Renal cortical epithelial cell (primary cell): ENCODE measurements at places on chromosomes 11 and 22.

- DNase-seq = peak; percentile 85
Measured at GRCh38 chr11:78806214-78807004, 231.7 kb upstream of the NARS2 start.

DNA sequence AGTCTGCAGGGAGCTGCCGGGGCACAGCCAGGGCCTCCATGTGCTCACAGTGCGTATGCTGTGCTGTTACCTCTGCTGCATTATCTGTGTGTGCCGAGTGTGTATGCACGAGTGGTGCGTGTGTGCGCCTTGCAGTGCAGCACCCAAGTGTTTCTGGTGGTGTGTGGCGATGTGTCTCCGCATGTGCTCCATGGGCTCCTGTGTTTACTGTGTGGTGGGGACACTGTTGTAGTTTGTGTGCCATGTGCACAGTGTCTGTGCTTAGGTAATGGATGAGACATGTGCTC lies 31.4 kb downstream of the KCNC1 start:
- DNase-seq = no peak

DNA sequence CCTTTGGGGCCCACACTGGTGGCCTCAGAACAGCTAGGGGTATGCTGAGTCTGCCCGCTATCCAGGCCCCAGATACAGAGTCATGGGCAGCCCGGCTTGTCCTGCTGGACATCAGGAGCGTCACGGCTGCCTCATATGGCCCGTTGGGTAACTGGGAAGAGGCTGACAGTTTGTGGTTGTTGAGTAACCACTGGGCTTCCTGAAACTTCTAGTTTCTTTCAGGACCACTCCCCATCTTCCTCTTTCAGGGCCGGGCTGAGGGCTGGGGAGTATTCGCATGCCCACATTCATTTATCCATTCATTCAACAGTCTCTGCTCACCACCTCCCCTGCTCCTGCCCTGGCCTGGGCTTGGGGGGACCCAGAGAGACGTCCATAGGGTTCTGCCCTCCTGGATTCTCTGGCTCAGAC lies 13.4 kb upstream of the P2RY2 start:
- no peak for DNase-seq

DNA sequence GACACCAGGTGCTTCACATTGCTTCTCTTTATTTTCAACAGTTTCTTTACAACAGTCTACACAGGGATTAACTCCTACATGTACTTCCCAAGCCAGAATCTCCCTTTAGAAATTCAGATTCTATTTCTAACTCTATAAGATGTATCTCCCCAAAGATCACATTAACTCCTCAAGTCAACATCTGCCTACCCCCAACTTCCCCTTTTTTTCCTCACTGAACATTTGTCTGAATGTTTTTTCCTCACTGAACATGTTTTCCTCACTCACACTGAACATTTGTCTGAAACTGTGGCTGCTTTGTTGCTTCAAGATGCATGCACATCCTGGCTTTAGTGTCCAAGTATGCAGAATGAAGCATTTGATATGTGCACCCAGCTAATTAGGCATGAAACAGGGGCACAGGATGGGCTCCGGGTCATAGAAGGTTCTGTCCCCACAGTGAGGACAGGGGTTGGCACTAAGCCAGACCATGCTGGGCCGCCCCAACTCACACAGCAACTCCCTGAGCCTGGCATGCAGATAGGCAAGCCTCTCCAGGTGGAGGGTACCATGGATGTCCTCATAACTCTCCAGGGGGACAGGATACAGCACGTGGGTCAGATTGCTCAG lies 11.3 kb downstream of the PRAME start:
- no peak for DNase-seq

- DNase-seq = no peak
Measured at GRCh38 chr11:133687781-133688180, 155.5 kb upstream of the OPCML start.

- no peak for DNase-seq
Measured at GRCh38 chr11:116927163-116927974, 89.9 kb upstream of the APOA1 start.

GRCh38 chr11:21364866-21365624 lies 695.7 kb downstream of the NELL1 start:
- DNase-seq = peak; percentile 90

- DNase-seq = no peak
Measured at GRCh38 chr11:15830741-15831428, 525.5 kb downstream of the SOX6 start.

DNA sequence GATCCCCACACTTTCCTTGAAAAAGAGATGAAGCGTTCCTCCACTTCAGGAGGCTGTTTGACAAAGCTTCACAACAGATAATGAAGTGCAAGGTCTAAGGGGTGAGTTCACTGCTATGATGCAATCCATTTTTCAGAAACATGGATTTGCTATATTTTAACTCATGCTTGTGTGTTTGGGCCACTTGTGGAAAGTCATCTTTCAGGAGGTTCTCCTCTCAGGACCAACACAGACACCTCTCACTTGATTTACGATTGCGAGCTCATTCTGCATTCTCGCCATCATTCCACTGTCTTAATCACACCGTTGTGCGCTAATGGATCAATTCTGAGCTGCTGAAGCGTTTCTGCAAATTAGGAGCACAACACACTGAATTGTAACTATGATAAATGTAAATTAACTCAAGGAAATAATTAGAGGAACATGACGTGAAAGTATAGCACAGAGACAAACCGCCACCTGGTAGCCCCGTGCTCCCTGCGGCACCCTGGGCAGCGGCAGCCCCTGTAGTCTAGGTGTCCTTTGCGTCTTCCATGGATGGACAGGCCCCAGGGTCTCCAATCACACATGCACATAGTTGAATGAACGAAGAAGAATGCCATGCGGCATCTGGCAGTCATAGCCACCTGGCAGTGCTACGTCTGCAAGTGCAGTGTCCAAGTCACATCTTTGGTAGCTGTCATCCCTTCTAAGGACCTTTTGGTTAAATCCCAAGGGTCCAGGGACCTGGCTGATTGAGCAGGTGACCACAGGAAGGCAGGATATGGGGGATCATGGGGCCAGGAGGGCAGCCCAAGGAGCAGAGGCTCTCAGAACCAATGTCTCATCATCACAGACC lies 28.1 kb upstream of the RTL6 start:
- no peak for DNase-seq

GRCh38 chr11:35063488-35063931 lies 75.5 kb upstream of the CD44 start:
- no peak for DNase-seq

DNA sequence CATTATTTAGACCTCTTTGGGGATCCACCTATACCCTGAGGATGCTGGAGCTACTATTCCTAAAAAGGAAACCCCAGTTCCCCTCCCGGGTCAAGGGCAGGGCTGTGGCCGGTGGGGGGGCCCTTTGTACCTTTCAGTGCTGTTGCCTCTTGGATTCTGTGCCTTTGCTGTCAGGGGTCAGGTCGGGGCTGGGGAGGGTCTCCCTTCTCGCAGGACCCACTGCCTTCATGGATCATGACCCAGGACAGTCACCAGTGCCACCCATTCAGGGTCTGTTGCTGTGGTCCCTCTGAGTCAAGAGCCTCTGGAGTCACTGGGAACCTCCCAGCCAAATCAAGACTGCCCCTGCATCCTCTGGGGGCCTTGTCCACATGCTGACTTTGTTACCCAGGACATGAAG lies 78.1 kb upstream of the CCND1 start:
- DNase-seq = no peak

GRCh38 chr22:49718396-49718795 lies 109.3 kb downstream of the BRD1 start:
- no peak for DNase-seq

DNA sequence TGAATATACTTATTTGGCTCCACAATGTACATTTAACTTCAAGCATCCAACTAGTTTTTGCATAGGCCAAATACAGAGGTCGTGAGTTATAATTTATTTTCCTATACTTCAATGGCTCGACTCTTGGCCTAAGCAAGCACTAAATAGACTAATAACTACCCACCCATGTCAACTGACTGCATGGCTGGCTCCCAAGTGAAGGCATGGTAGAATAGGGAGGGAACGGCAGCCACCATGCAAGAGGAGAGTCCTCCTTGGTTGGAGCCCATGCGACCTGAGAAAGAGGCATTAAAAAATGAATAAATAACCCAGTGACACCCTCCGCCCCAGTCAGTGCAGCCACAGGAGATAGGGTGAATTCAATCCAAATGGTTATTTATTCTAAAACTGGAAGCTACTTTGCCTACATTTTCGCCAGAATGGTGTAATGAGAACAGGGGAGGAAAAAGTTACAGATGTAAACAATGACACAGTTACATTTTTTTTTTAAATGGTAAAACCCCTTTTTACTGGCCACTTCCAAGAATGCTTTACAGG lies 4.9 kb downstream of the GNG3 start:
- no peak for DNase-seq

- no peak for DNase-seq
Measured at GRCh38 chr11:10023212-10023611, 270.8 kb downstream of the SBF2 start.

DNA sequence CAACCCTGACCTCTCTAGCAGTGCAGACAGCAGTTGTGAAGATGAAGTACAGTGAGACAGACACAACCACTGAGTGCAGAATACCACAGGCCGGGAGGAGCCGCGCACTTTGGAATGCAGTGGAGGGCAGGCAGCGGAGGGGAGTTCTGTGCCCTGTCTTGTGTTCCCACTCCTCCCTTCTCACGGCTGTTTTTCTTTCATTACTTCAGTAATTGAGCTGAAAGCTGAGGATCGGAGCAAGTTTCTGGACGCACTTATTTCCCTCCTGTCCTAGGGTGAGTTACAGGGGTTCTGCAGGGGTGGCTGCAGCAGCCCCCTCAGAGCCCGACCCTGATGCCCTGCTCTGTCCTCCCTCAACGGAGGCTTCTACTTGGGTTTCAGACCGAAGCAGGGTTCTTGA lies 5.6 kb downstream of the CLDN5 start:
- no peak for DNase-seq

GRCh38 chr11:120337355-120338106 lies 1.3 kb downstream of the ARHGEF12 start:
- DNase-seq = peak; percentile 70

GRCh38 chr11:66339686-66340483 lies 3.7 kb upstream of the RIN1 start:
- no peak for DNase-seq

DNA sequence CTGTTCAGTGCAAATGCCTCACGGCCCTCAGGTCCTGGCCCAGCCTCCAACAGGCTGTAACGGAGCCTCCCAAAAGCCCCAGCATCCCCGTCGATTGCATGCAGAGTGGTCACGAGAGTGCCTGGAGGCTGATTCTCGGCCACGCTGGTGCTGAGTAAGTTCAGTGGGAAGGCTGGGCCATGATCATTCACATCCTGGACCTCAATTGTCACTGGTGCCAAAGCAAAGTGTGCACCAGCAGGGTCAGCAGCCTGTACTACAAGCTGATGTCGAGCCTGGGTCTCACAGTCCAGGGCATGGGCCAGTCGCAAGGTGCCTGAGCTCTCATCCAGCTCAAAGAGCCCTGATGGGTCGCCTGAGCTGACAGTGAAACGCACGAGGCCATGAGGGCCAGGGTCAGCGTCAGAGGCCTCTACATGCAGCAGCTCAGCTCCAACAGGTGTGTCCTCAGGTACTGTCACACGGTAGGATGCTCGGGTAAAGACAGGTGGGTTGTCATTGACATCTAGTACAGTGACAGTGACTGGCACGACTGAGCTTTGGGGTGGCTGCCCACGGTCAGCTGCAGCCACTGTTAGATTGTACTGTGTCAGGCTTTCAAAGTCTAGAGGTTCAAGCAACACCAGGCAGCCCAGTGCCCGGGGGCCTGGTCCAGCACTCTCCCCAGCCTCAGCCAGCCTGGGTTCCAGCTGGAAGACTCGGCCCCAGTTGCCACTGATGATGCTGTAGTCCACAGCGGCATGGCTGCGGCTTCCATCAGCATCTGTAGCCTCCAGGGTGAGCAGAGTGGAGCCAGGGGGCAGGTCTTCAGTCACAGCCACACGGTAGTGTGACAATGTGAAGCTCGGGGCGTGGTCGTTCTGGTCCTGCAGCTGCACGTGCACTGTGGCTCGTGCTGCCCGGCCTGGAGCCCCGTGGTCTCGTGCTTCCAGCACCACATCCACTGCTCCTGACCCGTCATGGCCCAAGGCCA lies 4.5 kb upstream of the TPP1 start:
- no peak for DNase-seq

GRCh38 chr11:20511982-20512381 lies 87.4 kb upstream of the SLC6A5 start:
- no peak for DNase-seq

GRCh38 chr11:8194956-8195355 lies 26.1 kb upstream of the RIC3 start:
- DNase-seq = no peak

DNA sequence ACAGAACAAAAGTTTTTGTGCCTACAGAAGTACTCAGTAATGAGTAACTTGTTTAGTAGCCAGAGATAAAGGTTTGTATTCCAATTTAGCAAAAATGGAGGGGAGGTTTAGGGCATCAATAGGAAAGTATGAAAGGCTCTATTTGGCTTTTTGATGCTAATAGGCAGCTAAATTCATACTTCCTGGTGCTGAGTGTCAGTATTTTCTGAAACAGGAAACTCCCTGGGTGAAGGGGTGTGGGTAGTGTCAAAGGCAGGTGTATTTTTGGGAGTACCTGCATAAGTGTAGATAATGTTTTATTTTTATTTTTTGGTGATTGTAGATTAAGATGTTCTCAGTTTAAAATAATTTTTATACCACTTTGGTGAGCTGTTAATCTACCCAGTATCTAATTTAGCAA lies 29.3 kb upstream of the MMP7 start:
- DNase-seq = no peak

- no peak for DNase-seq
Measured at GRCh38 chr22:49668402-49668801, 159.3 kb downstream of the BRD1 start.

GRCh38 chr11:65438257-65439151 lies 15.9 kb downstream of the NEAT1 start:
- DNase-seq = peak; percentile 34

- peak; percentile 62 for DNase-seq
Measured at GRCh38 chr11:130131961-130132850, 27.4 kb upstream of the ST14 start.

DNA sequence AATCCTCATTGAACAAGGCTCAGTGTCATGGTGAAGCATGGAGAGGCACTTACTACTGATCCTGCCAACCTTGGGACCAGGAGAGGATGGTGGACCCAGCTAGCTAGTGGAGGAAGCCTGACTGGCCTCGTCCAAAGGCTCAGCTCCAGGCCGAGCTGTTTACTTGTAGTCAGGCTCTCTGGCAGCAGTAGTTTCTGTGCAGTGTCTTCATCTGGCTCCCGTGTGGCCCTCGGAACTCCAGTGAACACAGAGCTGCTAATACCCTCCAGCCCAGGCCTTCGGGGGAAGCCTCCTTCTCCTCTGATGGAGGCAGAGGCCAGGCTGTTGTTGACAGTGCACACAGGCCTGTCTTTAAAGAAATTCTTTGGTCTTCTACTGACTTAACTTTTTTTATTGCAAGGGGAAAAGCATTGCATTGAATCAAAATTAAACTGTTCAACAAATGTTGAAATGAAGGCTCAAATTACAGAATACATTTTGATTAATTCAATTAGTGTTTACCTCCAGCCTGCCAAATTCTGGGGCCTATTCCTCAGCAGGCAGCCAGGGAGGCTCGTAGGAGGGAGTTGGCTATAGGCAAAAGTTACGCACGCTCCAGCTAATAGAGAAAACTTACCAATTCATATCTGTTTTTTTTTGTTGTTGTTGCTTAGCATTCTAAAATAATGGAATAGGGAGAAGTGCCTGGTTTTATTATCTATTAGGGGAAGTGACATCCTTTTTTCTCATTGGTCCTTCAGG lies 18.8 kb downstream of the PPFIBP2 start:
- DNase-seq = no peak
